ELF-1 (cell line): ENCODE measurements at places on chromosomes 13 and 19.

DNA sequence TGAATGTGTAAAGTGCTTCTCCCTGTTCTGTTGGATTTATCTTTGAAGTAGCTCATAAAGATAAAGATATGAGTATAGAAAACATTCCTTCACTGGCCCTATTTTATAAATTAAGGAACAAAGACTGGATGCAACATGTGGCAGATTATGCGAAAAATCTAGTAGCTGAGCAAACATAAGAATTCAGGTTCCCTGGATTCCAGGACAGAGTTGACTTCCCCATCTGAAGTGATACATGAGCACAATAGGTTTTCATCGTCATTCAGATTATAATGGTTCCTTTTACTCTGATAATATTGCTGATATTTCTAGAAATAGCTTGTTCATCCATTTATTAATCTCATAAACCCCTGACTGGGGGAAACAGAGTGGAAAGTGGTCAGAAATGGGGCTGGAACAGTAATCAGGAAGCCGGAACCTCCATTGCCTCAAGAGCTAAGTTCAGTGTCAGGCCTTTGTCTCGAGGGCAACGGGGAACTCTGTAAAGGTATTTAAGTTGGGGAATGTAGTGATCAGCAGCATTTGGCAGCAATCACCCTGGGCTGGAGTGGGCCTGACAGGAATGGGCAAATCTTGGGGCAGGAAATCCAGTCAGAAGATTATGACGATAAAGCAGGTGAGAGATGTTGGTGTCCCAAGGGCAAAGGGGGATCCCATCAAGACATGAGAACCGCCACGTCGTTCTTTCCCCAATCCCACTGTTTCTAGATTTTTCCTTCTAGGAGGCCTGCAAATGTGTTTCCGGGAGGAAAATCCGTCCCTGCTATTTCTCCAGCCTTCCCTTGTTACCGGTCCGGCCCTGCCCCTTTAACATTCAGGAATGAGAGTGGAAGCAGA lies 232.5 kb upstream of the SERP2 start:
- no peak for DNase-seq

DNA sequence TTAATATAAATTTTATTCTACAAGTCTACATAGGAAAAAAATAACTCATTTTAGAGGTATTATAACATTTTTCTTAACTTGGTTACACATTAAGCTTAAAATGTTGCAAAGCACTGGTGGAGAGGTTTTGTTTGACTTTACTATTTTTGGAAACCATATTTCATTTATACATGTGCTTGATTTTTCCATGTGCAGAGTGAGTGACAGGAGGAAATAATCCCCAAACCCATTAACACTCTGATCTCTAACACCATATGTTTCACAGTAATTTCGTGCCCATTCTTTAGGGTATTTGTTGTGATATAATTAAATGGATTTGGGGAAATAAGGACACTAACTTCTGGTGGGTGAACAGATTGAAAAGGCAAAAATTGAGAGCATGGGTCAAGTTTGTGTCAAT lies 2124.4 kb upstream of the PCDH20 start:
- no peak for DNase-seq

DNA sequence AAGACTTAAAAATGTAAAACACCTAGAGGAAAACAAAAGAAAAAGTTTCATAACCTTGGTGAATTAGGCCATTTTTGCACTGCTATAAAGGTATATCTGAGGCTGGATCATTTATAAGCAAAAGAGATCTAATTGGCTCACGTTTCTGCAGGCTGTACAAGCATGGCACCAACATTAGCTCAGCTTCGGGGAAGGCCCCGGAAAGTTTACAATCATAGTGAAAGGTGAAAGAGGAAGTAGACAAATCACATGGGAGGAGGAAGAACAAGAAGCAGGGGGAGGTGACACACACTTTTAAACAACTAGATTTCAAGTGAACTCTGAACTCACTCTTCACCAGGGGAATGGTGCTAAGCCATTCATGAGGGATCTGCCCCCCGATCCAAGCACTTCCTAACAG lies 1358.5 kb upstream of the PCDH9 start:
- no peak for DNase-seq

DNA sequence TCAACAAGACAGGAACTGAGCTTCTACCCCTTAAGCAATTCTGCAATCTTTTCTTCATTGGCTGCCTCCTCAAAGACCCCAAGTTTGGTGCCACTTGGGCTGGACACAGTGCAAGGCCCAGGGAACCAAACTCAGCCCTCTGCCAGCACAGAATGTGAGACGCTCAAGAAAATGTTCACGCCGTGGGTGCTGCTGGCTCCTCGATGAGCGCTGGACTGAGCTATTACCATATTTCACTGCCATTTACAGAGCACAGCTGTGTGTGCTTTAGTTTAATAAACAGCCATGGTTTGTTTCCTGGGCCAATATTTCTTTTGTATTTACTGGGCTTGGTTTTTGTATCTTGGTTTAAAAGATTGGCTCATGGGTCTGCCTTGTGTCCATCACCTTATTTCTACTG lies 138.8 kb upstream of the VSTM2B start:
- no peak for DNase-seq

DNA sequence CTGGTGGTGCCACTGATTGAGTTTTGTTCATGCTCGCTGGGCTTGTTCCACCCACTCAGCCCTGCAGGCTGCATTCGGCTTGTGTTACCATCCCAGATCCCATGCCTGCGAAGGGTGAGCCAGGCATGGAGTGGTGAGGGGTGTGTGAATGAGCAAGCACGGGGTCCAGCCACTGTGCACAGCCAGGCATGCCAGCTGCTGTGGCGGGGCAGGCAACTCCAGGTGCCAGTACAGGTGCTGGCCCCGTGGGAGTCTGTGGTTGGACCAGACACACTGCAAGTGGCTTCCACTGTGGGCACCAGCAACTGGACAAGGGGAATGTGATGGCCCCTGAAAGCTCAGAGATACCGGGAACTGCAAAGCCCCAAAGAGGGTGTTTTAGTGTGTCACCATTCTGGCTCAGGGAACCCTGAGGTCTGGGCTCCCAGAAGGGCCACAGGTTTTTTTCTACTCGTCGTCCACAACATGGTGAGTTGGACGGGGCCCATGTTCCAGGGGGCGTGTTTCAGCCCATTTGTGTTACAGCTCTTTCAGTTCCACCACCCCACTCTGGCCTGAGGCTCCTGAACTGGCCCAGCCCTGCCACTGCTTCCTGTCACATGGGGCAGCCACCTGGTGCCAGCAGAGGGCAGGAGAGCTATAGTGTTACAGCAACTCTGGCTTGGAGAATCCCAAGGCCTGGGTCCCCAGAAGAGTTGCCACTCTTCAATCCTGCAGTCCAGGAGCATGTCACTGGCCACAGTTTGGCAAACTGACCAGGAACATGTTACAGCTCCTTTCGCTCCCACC lies 217.0 kb upstream of the OBI1 start:
- peak; percentile 42 for DNase-seq

GRCh38 chr19:51065221-51065960 lies 499 bp upstream of the KLK13 start:
- no peak for DNase-seq

DNA sequence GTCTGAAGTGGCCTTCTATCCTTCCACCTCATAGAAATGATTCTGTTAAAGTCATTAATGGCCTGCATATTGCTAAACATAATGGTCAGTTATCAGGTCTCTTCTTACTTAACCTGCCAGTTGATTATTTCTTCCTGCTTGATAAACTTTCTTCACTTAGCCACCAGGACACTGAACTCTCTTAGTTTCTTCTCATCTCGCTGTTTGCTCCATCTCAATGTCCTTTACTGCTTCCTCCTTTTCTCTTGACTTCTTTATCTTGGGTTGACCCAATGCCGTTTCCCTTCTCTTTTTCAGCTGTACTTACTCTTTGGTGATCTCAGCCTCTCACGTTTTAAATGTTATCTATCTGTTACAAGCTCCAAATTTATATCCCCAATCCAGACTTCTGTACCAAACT lies 17.1 kb upstream of the CLC start:
- DNase-seq: no peak

DNA sequence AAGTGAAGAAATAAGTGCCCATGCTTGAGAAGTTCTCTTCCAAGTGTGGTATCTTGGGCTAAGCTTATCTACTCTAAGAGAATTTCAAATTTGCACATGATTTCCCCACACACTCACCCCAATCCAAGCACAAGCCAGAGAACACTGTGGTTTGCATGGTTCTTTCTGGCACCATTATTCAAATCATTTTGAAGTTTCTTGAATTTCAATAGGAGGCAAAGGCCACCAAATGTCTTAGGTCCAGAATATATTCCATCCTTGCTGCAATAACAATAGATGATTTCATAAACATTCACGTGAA lies 359.7 kb downstream of the IRS2 start:
- DNase-seq: no peak

DNA sequence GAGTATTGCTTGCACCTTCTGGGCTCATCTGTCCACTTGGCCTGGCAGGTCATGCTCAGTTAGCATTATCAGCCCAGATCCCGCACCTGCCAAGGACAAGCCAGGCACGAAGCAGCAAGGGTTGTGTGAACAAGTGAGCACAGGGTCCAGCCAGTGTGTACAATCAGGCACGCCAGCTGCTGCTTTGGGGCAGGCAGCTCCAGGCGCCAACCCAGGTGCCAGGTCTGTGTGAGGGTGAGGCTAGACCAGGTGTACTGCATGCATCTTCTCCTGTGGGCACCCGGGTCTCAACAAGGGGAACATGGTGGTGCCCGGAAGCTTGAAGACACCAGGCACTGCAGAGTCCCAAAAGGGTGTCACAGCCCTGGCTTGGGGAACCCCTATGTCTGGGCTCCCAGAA lies 1446.8 kb downstream of the PCDH9 start:
- DNase-seq: no peak

GRCh38 chr19:48802623-48803022 lies 8.2 kb downstream of the BCAT2 start:
- no peak for DNase-seq

DNA sequence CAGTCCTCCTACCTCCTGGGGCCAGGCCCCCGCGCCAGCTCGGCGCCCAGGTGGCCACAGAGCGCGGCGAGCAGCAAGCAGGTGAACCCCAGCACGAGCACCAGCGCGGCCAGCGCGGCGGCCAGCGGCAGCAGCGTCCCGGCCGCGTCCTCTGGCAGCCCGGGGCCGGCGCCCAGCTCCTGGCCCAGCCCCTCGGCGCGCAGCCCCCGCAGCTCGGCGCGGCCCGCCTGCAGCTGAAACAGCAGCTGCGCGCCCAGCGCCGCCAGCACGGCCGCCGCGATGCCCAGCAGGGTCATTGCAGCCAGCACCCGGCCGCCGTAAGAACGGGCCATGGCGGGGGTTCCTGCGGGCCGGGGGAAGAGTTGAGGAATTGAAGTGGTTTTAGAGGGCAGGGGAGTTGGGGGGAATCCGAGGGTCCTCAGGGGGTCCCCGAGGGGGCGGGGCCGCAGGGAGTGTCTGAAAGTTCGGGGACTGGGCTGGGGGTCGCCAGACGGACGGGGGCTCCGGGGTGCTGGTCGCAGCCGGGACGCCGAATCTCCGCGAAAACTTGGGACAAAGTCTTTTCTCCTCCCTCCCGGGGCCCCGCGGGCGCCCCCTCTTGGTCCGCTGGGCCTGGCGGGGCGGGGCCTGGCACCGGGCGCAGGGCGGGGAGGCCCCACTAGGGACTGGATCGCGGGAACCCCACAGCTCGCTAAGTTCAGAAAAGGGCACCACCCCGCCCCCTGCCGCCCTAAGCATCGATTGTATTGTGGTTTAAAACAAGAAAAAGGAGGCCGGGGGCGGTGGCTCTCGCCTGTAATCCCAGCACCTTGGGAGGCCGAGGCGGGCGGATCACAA lies at the start of gene TMEM221:
TSS of gene TMEM221 (minus strand) at position 538 of the 837 bp plus-strand sequence. CDS start at position 332, 206 bp downstream.
- DNase-seq: peak; percentile 38

DNA sequence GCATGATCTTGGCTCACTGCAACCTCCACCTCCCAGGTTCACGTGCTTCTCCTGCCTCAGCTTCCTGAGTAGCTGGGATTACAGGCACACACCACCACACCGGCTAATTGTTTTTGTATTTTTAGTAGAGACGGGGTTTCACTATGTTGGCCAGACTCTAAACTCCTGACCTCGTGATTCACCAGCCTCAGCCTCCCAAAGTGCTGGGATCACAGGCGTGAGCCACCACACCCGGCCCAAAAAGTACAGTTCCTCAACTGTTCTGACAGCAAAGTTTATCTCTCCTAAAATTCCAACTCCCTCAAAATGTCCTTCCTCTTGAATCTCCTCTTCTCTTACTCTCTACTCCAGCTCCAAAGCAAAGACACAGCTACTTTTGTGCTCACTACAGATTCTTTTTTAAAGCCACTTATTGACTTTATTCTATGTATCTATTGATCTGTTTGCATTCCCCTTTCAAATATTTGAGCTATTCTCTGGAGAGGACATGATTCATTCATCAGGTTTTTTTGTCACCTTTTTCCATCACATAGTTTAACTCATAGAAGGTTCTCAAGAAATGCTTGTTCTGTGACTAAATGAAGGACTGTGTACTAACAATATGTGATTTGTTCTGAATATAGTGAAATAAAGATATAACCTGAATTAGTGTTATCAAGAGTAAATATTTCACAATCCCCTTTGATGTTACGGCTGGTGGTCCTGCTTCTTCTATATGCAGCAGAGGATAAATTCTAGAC lies 142.2 kb downstream of the TBC1D4 start:
- DNase-seq: no peak

DNA sequence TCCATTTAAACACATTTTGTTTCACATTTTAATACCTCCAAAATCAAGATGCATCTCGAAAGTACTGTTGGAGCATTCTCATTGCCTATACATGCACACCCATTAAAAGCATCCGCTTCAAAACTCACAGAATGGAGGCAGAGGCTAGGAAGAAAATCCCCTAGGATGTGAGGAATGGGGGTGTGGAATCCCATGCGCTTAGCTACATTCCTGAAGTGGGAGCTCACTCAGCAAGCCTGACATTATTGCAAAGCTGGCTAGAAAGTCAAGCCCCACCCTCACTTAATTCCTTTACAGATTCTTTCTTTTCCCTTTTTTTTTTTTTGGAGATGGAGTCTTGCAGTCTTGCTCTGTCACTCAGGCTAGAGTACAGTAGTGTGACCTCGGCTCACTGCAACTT lies 4.6 kb upstream of the FAM32A start:
- DNase-seq: peak; percentile 64

DNA sequence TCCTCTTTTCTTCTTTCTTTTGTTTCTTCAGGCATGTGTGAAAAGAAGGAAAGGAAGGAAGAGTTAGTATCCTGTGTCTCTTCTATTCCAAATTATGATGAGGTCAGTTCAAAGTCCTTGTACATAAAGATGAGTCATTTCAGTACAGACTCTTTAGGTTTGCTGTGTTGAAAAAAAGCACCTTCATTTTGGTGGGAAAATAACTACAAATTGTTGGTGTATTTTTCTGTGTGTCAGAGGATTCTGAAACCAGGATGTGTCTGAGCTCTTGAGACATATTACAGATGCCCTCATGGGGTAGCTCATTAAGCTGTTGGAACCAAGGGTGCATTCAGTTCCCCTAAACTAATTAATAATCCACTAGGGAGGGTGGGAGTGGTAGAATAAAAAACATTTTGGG lies 5.8 kb upstream of the HSPH1 start:
- no peak for DNase-seq

GRCh38 chr19:3667766-3668165 lies 32.5 kb downstream of the PIP5K1C start:
- no peak for DNase-seq
